ENCODE measurements at places on chromosomes 16 and 17. TPM values are rescaled to one million over a fixed set of nuclear protein-coding genes. Genes with fewer than 3 reads are reported as not detected.

GRCh38 chr17:36742267-36743000 lies 141.1 kb downstream of the MRM1 start:
- no peak for DNase-seq

DNA sequence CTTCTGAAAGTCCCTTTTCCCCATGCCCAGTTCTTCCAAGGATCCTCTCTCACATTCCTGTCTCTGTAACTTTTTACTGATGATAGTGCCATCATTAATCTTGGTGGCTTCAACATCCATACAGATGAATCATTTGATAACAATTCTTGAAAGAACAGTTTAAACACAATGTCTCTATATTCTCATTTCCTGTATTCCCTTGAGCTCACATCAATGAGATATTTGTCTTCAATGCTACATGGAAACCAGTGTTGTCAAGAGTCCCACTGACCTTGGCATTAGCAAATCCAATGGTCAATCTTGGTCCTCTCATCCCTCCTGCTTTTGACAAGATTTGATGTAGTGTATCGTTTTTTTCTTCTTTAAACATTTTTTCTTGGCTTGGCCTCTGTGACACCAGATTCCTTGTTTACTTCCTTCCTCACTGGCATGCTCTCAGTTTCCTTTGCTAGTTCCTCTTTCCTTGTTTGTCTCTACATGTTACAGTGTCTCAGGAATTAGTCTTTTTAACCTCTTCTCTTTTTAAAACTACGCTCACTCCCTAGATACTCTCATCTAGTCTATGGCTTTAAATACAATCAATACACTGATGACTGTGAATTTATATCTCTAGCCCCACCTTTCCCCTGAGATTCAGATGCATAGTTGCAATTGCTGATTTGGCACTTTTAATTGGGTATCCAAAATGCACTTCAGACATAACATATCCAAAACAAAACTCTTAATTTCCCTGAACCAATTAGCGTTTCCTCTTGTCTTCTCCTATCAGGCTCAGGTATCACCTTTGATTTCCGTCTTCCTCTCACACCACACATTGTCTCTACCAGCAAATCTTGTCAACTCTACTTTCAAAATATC lies 134.0 kb downstream of the MYO1D start:
- DNase-seq, result no peak

DNA sequence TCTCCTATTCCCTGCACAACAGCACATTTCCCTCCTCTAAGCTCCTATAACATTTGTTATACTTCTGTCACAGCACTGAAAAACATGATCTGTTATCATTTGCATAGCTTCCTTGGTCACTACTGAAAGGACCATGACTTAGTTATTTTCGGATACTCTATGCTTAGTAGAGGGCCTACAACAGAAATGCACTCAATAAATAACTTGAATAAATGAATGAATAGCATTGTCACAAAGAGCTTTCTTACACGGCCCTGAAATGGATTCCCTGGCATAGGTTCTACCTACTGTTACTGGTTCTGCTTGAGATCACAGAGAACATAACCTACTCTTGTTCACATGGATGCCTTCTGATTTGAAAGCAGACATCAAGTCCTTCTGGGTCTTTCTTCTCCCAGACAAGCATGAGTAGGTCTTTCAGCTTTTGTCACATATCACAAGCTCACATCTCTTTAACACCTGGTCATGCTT lies 41.6 kb downstream of the MYO1D start:
- DNase-seq, result no peak

DNA sequence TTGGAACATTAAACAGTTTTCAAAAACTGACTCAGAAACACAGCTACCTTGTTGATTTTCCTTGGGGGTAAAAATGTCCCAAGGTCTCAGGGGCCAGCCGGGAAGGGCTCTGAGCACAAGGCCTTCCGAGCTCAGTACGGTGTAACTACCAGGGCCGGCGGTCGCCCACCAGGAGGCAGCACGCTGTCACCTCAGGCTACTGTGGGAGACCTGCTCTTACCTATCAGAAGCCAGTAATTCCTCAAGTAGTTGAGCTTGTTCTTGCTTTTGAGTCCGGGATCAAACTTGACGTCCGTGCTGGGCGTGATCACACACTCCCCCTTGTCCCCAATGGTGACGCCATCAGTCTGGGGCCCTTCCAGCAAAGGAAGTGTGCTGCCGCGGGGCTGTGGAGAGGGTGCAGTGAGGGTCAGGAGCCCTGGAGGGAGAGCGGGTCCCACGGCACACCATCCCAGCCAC lies 43.4 kb upstream of the ICAM2 start:
- no peak for DNase-seq

DNA sequence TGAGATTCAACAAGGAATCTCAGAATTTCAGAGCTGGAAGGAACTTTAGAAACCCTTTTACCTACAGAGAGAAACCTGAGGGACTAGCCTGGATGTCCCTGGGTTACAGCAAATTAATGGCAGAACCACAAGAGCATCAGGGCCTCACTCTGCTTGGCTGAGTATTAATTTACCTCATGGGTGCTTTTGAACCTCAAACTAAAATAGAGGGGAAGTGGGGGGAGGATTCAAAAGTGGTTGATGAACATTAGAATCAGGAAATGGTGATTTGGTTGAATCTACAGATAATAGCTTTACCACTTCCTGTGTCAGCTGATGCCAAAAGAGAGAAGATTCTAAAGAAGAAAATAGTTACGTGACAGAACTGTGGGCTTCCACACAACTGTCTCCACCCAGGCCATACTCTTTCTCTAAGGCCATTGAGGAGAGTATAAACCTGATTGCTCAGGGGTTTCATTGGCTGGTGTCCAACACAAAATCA lies 11.3 kb upstream of the SKAP1 start:
- no peak for DNase-seq

DNA sequence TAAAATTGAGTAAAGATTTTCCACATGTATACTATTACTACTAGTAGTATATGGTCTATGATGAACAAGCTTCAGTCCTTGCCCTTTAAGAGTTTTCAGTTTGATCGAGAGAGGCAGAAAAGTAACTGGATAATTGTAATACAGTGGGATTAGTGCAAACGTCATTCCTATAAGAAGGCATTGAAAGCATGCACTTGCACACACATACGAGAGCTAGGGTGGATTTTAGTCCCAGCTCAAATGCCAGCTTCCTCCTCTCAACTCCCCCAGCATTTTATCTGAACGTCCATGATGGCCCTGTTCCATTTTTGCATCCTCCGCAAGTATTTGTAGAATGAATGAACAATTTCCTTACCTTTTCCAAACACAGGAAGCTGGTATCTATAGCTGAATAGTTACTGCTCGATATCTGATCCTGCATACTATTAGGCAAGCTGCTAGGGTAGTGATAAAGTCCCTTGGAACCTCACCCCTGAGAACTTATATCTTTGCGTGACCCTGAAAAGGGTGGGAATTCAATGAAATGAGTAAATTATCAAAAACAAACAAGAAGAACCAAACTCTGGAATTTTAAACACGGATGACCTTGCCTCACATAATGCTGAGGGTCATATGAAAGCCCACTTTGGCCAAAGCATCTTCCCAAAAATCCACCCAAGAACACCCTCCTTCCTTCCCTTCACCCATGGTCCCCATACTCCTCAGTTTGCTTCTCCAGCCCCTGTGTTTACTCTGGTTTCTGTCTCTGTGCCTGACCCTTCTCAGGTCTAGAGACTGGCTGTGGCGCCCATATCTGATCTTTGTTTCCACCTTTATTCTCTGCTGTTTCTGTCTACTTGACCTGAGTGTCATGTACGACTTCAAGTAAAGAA lies 60.5 kb downstream of the TMEM100 start:
- no peak for DNase-seq

- DNase-seq, result no peak
These were observed 18.2 kb downstream of the ALOX15B start for GRCh38 chr17:8056976-8057625.

DNA sequence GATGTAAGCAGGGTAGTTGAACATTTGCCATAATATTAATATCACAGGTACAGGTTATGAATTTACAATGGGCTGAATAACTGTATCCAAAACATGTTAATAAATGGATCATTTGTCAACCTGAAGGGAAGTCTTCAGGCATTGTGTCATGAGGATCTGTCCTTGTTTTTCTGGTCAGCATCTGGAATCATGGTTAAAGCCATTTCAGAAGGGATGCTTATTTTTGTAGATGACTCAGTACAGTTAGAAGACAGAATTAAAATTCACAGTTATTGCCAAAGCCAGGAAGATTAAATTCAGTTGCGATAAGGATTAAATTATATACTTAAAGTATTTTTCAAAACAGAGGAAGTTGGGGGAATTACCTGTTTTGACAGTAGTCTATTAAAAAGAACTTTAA lies 8.0 kb downstream of the PSMD11 start:
- no peak for DNase-seq

- no peak for DNase-seq
These were observed 36.7 kb downstream of the CTU2 start for GRCh38 chr16:88742896-88743605.

PIK3R6 gene
- total RNA-seq, result 0.18 TPM

PRDM7 gene
- total RNA-seq, result not detected

C16orf92 gene
- total RNA-seq, result not detected

KRT33A gene
- not detected for total RNA-seq

KRT20 gene
- 0.40 TPM for total RNA-seq
